ENCODE measurements at places on chromosomes 7 and 10. TPM values are rescaled to one million over a fixed set of nuclear protein-coding genes. Genes with fewer than 3 reads are reported as not detected.

GPR146 gene
- 26.5 TPM for total RNA-seq

EDRF1 gene
- total RNA-seq = 59.5 TPM

- H3K4me1 ChIP-seq = no peaks in the 10 kb centered on the region
- no peaks in the 10 kb centered on the region for H3K27me3 ChIP-seq
- H3K4me3 ChIP-seq = no peak overlapping the region
- DNase-seq = no peak
- no peak overlapping the region for H3K27ac ChIP-seq
- H3K36me3 ChIP-seq = no peaks in the 10 kb centered on the region
Observed at GRCh38 chr7:4665661-4666060, 16.4 kb upstream of the FOXK1 start.

DNA sequence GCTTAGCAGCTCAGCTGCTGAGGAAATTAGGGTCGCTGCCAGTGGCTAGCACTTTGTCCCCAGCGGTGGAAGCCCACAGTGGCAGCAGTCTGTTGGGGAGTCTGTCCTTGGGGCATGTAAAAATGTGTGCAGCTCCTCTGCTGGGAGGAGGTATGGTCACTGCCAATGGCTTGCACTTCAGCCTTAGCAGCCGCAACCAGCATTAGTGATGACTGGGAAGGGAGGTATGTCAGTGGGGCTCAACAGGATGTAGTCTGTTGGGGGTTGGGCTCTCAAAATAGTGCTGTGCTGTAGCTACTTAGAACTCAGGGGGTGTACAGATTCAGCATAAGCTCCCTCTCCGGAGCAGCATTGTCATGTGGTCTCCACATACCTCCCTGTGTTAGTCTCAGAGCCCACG is 189.9 kb downstream of the ZEB1 start:
- H3K27me3 ChIP-seq = no peaks in the 10 kb centered on the region
- no peak overlapping the region for H3K27ac ChIP-seq
- peaks cover 10% of the 10 kb centered on the region for H3K36me3 ChIP-seq

CTAGE6 gene
- total RNA-seq = 0.80 TPM

- H3K4me1 ChIP-seq = no peaks in the 10 kb centered on the region
- no peaks in the 10 kb centered on the region for H3K36me3 ChIP-seq
- no peak overlapping the region for H3K4me3 ChIP-seq
- no peak for DNase-seq
- H3K27me3 ChIP-seq = no peaks in the 10 kb centered on the region
Observed at GRCh38 chr10:98019784-98020183, 10.6 kb downstream of the CRTAC1 start.

- H3K27ac ChIP-seq = no peak overlapping the region
- no peaks in the 10 kb centered on the region for H3K27me3 ChIP-seq
- H3K36me3 ChIP-seq = no peaks in the 10 kb centered on the region
Observed at GRCh38 chr10:112917681-112918080, 32.4 kb upstream of the TCF7L2 start.

DNA sequence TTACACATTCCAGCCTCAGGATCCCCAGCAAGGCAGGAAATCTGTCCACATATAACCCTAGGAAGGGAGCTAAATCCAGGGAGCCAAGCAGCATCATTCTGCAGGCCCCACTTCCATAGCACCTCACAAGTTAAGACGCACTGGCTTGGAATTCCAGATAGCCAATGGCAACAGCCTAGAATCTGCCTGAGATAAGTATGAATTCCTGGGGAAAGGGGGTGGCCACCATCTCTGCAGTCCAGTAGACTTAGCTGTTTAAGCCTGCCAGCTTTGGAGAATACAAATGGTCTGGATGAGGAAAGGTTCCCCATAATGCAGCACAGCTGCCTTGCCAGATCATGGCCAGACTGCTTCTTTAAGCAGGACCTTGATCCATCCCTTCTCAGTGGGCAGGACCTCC is 179.4 kb upstream of the PRSS1 start:
- H3K4me3 ChIP-seq = no peak overlapping the region
- H3K27me3 ChIP-seq = no peaks in the 10 kb centered on the region

MKX gene
- not detected for total RNA-seq

- no peak for DNase-seq
- H3K36me3 ChIP-seq = no peaks in the 10 kb centered on the region
- H3K4me3 ChIP-seq = no peak overlapping the region
- no peaks in the 10 kb centered on the region for H3K4me1 ChIP-seq
- no peaks in the 10 kb centered on the region for H3K27me3 ChIP-seq
- H3K27ac ChIP-seq = no peak overlapping the region
Observed at GRCh38 chr10:63843107-63843506, 321.9 kb downstream of the REEP3 start.

TAF3 gene
- total RNA-seq = 17.4 TPM

DNA sequence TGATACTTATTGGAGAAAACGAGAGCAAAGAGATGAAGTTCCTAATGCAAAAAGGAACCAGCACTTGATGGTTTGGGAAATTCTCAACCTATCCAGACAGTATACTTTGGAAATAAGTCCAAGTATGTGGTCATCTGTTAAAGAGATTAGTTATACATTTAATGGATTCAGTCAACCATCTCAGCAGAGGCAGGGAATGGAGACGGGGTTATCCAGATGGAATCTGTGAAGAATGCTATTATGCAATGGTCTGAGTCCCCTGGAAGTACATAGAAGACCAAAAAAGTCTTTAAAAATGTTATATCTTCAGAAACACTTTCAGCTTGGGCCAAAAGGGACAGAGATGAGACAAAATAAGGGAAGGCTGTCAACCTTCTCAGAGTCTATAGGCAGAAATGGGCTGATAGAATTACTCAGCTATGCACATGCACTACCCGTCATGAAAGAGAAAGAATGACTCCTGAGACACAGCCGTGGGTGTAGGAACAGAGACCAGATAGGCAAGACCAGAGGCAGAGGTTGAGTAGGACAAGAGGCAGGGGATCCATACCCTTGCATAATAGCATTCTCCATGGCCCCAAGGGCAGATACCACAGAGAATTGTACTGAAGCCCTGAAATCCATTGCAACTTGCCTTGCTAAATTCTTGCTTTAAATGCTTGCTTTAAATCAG is 738.8 kb upstream of the POT1 start:
- DNase-seq = no peak
- no peaks in the 10 kb centered on the region for H3K27me3 ChIP-seq
- H3K27ac ChIP-seq = no peak overlapping the region
- no peaks in the 10 kb centered on the region for H3K4me1 ChIP-seq
- no peaks in the 10 kb centered on the region for H3K36me3 ChIP-seq

Measured in naive thymus-derived CD4-positive, alpha-beta T cell (primary cell).